Stimulated activated CD4-positive, alpha-beta T cell treated with anti-CD3 and anti-CD28 coated beads, Interleukin-15, amount 100 ng/mL, for 1 hour (primary cell): ENCODE measurements at places on chromosomes 2 and 18.

DNA sequence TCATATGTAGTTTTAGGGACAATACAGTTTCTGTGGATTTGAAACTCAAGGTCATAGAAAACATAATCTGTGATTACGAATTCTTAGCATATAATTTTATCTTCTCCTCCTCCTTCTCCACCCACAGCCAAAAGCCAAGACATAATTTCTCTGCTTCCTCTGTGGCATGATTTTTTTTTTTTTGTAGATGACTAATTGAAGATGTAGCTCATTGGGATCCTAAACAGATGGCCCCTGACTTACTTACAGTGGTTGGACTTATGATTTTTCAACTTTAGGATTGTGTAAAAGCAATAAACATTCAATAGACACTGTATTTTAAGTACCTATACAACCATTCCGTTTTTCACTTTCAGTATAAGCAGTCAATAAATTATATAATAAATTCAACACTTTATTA is 42.3 kb downstream of the FSIP2 start:
- no peak for DNase-seq

GRCh38 chr2:232292395-232293154 is 86.0 kb upstream of the ALPP start:
- no peak for DNase-seq

DNA sequence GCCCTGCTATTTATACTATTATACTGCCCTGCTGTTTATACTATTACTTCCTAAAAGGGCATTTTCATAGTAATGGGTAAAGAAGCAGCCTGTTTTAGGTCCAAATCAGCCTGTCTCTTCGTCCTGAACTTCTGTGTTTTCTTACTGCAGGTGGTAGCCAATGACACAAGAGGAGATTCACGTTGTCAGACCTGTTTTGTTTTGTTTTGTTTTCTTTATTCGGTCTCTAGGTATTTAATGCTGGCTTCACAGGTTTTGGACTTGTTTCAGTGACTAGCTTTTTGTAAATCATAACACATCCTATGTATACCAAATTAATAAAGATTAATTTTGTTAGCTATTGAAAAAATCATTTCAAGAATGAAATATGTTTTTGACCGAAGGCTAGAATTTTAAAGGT is 116.4 kb downstream of the MAP3K20 start:
- no peak for DNase-seq

GRCh38 chr2:54572636-54573536 is 116.8 kb downstream of the SPTBN1 start:
- no peak for DNase-seq

DNA sequence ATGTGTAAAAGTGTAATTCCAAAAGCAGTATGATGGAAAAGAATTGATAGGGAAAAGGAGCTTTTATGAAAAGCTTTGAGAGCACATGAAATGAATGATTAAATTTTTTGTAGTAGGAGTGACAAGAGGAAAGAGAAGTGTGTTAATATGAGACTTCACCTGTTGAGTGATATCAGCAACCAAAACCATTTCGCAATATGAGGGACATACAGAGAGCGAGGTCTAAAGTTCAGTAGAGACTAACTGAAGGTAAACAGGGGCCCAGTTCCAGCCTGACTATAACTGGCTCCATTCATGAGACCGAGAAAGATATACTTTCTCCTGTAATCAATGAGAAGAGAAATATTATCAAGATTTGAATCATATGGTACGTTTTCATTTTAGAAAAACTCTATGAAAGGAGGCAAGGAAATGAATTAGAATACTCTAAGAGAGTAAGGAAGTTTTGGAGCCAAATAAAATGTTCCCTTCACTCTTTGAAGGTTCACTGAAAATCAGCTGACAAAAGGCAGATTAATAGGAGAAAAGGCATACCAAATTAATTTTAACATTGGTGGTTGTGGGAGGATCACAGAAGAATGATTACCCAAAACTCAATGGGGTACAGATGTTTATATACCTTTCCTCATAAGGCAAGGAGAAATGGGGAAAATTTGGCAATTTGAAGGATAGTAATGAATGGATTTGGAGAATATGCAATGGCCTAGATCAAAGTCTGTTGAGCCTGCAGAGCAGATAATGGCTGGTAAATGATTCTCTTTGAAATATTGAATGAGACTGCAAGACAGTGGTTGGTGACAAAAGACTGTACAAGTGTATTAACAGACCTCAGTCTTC is 932.2 kb downstream of the TDRD15 start:
- DNase-seq = no peak

GRCh38 chr2:24635181-24635580 is 144.1 kb downstream of the NCOA1 start:
- no peak for DNase-seq

DNA sequence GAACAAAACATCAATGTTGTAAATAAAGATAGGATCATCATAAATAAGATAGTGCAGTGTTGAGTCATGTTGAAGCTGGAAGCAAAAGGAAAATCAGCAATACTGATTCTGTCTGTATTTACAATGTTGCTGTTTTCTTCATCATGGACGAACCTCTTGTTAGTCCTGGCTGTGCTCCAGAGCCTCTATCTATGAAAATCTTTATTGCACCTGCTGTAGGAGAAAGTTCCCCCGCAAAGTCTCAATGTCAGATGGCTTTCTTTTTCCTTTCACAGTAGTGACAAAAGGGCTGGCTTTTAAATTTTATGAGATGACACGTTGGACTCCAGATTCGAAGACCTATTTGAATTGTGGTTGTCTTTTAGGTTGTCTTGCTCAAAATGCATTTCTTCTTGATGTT is 98.5 kb upstream of the LRRTM1 start:
- no peak for DNase-seq

DNA sequence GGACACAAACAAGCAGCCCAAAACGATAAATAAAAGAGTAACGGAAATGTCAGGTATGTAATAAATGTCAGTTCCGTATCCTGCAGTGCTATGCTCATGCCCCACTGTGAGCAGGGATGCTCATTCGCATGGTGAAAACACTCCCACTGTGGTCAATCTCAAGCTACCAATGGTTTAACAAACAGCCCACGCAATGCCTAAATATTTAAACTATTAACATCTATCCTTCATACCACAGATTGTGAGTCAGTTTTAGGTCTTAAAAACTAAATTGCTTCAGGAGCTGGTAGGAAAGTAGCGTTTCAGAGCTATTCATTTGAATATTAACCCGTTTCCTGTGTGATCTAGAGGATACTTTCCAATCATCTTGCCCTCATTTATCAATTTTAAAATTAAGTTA is 207.4 kb downstream of the TCF4 start:
- no peak for DNase-seq

GRCh38 chr18:58239879-58240278 is 195.9 kb downstream of the NEDD4L start:
- DNase-seq = no peak

GRCh38 chr2:61920548-61920947 is 15.1 kb downstream of the COMMD1 start:
- no peak for DNase-seq

- no peak for DNase-seq
Measured at GRCh38 chr2:8193686-8194615, 487.9 kb upstream of the ID2 start.

GRCh38 chr2:30580391-30580790 is 133.3 kb downstream of the LCLAT1 start:
- DNase-seq = no peak

DNA sequence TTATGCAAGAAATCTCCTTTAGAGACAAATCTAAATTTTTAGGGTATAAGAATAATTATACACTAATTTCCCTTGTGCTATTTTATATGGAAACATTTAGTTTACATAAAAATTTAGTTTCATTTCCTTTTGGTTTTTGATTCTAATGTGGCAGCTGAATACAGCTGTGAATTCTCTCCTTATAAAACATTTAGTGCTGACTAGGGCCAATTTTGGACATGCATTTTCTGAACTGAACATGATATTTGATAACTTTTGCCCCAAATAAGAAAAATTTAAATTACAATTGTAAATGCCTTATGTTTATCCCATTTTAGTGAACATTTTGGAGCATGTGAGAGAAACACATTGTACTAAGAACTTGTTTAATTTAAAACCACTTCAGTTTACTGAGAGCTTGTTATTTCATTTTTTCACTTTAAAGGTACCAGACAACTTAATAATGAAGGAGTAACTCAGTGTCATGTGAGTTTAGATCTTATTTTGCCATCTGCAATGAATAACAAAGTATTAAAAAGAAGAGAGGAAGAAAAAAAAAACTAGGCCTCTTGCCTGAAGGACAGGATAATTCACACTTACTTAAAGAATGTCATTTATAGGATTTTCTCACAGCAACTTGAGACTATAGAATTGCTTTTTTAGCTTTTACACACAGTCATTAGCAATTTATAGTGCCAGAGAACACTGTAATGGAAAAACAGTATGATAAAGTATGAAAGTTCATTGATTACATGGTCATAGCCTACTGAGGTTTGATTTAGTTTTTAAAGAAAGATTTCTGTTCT is 209.7 kb downstream of the ERBB4 start:
- no peak for DNase-seq

DNA sequence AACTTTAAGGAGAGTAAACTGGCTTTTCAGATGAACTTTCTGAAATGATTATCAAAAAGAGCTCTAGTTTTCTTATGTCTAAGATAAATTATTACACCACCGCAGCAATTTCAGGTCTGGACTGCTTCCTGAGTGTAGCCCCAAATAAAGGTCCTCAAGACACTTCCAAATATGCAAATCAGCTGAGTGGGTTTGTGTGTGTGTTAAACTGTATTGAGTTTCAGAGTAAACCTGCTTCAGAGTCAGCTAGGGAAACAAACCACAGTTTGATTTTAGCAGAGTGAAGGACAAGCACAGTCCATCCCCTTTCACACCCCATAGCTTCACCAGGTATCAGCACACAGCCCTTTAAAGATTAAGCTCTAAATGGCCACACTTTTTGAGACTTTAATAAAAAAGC is 168.7 kb downstream of the NRXN1 start:
- DNase-seq = no peak

- no peak for DNase-seq
Measured at GRCh38 chr2:1226766-1227165, 186.5 kb upstream of the TPO start.
